Esophagus squamous epithelium (tissue), 5 donors: ENCODE measurements at places on chromosomes 4 and X. TPM values are rescaled to one million over a fixed set of nuclear protein-coding genes. Genes with fewer than 3 reads are reported as not detected.
A peak's percentile ranks its signal among the peaks of the same experiment; 100 is the strongest.

The HDX gene
- total RNA-seq: 0.34 TPM

GRCh38 chr4:138770818-138771217 is 244.8 kb upstream of the NOCT start:
- no peak overlapping the region for H3K27ac ChIP-seq
- no peak for DNase-seq
- no peaks in the 10 kb centered on the region for H3K27me3 ChIP-seq
- H3K4me3 ChIP-seq: no peak overlapping the region

DNA sequence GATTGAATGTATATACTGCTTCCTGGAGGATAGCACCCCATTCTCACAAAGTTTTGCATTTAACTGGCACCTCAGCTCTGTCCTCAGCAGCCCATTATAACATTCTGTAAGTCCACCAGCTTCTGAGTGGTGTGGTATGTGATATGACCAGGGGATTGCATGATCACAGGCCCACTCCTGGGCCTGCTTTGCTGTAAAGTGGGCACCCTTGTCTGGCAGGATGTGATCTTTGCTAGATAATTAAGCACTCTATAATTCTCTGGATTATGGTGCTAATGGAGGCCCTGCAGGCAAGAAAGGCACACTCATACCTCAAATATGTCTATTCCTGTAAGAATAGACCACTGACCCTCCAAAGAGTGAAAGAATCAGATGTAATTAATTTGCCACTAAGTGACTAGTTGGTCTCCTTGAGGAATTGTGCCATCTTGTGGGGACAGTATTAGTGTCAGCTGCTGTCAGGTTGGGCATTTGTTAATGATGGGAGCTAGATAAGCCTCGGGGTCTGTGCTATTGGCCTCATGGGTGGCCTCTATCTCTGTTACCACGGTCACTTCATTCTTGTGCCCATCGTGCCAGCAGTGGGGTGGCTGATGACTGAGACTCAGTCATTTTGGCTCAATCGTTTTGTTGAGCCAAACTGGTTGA is 2.2 kb upstream of the CFI start:
- H3K27ac ChIP-seq: no peak overlapping the region
- DNase-seq: no peak
- no peak overlapping the region for H3K4me3 ChIP-seq
- H3K36me3 ChIP-seq: no peaks in the 10 kb centered on the region
- H3K4me1 ChIP-seq: peaks cover 7% of the 10 kb centered on the region

- no peaks in the 10 kb centered on the region for H3K4me1 ChIP-seq
- no peaks in the 10 kb centered on the region for H3K36me3 ChIP-seq
- no peaks in the 10 kb centered on the region for H3K27me3 ChIP-seq
- H3K4me3 ChIP-seq: no peak overlapping the region
- no peak for DNase-seq
These were observed 1011.5 kb downstream of the PCDH19 start for GRCh38 chrX:99398545-99398944.

The BTK gene
- total RNA-seq: 0.15 TPM

- no peak for DNase-seq
- no peaks in the 10 kb centered on the region for H3K27me3 ChIP-seq
- no peak overlapping the region for H3K4me3 ChIP-seq
- no peaks in the 10 kb centered on the region for H3K36me3 ChIP-seq
These were observed 52.4 kb upstream of the GUCY1A1 start for GRCh38 chr4:155614111-155614762.

The TBX22 gene
- not detected for total RNA-seq

- no peak overlapping the region for H3K4me3 ChIP-seq
- no peaks in the 10 kb centered on the region for H3K4me1 ChIP-seq
- no peak overlapping the region for H3K27ac ChIP-seq
- no peaks in the 10 kb centered on the region for H3K36me3 ChIP-seq
- DNase-seq: no peak
These were observed 41.6 kb downstream of the LIMCH1 start for GRCh38 chr4:41579526-41579925.

GRCh38 chrX:10570601-10571000 is 49.8 kb downstream of the MID1 start:
- H3K36me3 ChIP-seq: no peaks in the 10 kb centered on the region
- no peaks in the 10 kb centered on the region for H3K4me1 ChIP-seq
- no peak overlapping the region for H3K4me3 ChIP-seq
- no peak overlapping the region for H3K27ac ChIP-seq
- H3K27me3 ChIP-seq: no peaks in the 10 kb centered on the region
- DNase-seq: no peak

- no peaks in the 10 kb centered on the region for H3K36me3 ChIP-seq
- no peak for DNase-seq
- H3K27me3 ChIP-seq: no peaks in the 10 kb centered on the region
- peaks cover 19% of the 10 kb centered on the region for H3K4me1 ChIP-seq
These were observed 53.7 kb upstream of the RBPJ start for GRCh38 chr4:26267087-26267486.

DNA sequence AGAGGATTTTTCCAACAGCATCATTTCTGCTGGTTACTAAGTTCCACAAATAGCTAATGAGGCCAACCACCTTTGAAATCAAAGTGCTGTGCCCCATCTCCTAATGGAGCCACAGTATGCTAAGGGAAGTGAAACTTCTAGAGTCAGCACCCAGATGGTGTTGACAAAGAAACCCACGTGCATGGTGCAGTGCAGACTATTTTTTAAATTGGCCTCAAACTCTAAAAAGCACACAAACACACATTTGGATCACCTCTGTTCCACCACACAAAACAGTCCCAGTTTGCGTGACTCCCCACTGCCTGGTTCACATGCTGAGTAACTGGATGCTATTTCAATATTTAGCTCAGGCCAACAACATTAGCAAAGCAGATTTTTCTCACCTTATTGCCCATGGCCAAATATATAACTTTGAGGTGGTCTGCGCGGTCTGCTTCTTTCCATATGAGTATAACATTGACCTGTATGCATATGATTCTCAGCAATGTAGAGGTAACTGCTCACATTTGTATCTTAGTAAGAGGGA is 69.9 kb downstream of the AMELX start:
- H3K27me3 ChIP-seq: no peaks in the 10 kb centered on the region
- H3K4me1 ChIP-seq: no peaks in the 10 kb centered on the region
- no peak overlapping the region for H3K27ac ChIP-seq

GRCh38 chr4:17165286-17165685 is 266.8 kb upstream of the LDB2 start:
- H3K4me1 ChIP-seq: peaks cover 5% of the 10 kb centered on the region
- no peak overlapping the region for H3K4me3 ChIP-seq
- no peaks in the 10 kb centered on the region for H3K36me3 ChIP-seq

The KDR gene
- total RNA-seq: 2.0 TPM

DNA sequence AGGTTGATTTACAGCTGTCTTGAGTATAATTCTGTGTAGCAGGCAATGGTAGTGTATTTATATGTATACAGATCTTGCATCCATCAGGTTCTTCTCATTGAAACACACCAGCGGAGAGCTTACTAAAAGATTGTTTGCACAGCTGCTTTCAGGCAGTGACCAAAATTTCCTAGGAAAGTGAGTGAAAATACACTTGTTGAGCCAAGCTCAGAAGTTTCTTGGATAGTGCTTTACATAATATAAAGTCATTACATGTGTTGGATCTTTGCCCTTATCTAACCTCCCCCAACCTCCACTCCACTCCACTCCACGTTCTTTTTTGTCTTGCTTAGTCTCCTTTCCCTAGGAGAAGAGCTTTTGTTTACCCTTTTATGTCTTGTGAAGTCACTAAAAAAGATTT is 34.1 kb downstream of the CNKSR2 start:
- DNase-seq: no peak
- no peaks in the 10 kb centered on the region for H3K36me3 ChIP-seq
- no peak overlapping the region for H3K27ac ChIP-seq
- H3K4me3 ChIP-seq: no peak overlapping the region

GRCh38 chr4:86977621-86978184 is 42.9 kb downstream of the AFF1 start:
- DNase-seq: no peak
- no peaks in the 10 kb centered on the region for H3K27me3 ChIP-seq
- peaks cover 79% of the 10 kb centered on the region for H3K4me1 ChIP-seq
- peak overlapping the region; percentile 63 for H3K27ac ChIP-seq

The TSPAN7 gene
- total RNA-seq: 39.1 TPM

DNA sequence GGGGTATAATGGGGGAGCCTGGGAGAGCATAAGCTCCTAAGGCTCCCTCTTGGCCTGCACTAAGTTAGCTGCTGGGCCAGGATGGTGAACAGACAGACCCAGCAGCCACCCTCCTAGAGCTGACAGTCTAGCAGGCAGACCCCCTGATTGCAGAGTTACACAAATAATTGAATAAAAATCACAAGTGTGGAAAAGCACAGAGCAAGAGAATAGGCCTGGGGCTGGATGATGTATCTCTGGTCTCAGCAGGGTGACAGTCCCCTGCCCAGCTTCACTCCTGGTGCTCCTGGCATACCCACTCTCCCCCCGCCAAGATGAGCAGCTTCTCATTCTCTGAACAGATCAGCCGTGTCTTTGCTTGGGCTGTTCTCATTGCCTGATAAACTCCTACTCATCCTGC is 86.1 kb upstream of the STX18 start:
- H3K4me1 ChIP-seq: no peaks in the 10 kb centered on the region
- H3K36me3 ChIP-seq: no peaks in the 10 kb centered on the region
- H3K4me3 ChIP-seq: no peak overlapping the region
- H3K27me3 ChIP-seq: no peaks in the 10 kb centered on the region
- H3K27ac ChIP-seq: no peak overlapping the region
- no peak for DNase-seq

- H3K4me1 ChIP-seq: peaks cover 71% of the 10 kb centered on the region
- DNase-seq: no peak
- H3K27ac ChIP-seq: peak overlapping the region; percentile 57
These were observed 53.5 kb downstream of the TSC22D3 start for GRCh38 chrX:107721966-107722707.

DNA sequence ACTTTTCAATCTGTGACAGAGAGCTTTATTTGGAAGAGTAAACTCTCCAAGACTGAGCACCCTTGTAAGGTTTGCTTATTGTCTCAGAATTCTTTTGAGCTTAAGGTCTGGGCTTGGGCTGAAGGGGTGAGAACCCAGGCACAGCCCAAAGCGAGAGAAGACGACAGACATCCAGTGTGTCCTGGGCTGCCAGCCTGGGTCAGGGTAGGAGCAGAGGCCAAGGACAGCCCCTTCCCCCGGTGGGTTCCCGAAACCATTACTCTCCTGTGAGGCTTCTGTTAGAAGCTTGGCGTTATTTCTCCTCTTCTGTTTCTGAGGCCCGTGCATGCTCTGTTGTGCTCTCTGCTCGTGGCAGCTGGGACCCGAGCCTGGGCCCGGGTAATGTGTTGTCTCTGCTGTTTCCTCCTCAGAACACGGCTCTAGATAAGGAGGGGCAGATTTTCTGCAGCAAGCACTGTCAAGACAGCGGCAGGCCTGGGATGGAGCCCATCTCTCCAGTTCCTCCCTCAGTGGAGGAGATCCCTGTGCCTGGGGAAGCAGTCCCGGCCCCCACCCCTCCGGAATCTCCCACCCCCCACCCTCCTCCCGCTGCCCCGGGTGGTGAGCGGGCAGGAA is 177.5 kb downstream of the DCLK2 start:
- peaks cover 24% of the 10 kb centered on the region for H3K4me1 ChIP-seq
- H3K36me3 ChIP-seq: no peaks in the 10 kb centered on the region
- no peak for DNase-seq
- H3K27me3 ChIP-seq: no peaks in the 10 kb centered on the region

The CFP gene
- total RNA-seq: 1.8 TPM

The CT83 gene
- not detected for total RNA-seq

The CXCL3 gene
- not detected for total RNA-seq

GRCh38 chr4:70062000-70062399 is 11.8 kb downstream of the HTN1 start:
- no peaks in the 10 kb centered on the region for H3K27me3 ChIP-seq
- H3K4me1 ChIP-seq: no peaks in the 10 kb centered on the region
- H3K27ac ChIP-seq: no peak overlapping the region
- H3K4me3 ChIP-seq: no peak overlapping the region

- H3K36me3 ChIP-seq: no peaks in the 10 kb centered on the region
- no peaks in the 10 kb centered on the region for H3K4me1 ChIP-seq
- no peaks in the 10 kb centered on the region for H3K27me3 ChIP-seq
- H3K27ac ChIP-seq: no peak overlapping the region
These were observed 112.7 kb upstream of the DUSP21 start for GRCh38 chrX:44731160-44731559.

The CXorf58 gene
- total RNA-seq: 0.95 TPM

The CTAG2 gene
- not detected for total RNA-seq

DNA sequence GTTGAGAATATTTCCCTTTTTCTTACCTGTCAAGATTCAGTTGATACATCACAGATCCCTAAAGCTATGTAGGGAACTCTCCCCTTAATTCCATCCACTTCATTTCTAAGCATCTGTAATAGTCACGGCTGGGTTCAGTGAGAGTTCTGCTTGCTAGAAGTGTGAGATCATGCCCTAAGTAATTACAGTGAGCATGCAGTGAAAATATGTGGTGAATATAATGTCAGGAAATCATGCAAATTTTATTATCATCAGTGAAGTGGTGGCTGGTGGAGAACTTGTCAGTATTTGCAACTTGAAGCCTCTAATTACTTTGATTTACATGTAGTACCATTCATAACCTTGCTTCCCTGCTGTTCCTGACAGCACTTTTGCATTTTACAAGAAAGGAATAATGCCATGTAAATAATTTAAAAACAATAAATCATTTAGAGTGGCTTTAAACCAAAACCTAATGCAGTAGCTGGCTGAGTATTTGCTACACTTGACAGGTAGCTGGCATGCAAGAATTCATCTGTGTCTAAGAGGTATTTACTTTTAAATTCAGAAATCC is 28.3 kb upstream of the CFAP299 start:
- H3K27ac ChIP-seq: no peak overlapping the region
- H3K4me1 ChIP-seq: no peaks in the 10 kb centered on the region
- no peak overlapping the region for H3K4me3 ChIP-seq
- no peak for DNase-seq
- H3K36me3 ChIP-seq: no peaks in the 10 kb centered on the region
- no peaks in the 10 kb centered on the region for H3K27me3 ChIP-seq

GRCh38 chrX:39519566-39520301 is 578.0 kb downstream of the BCOR start:
- H3K36me3 ChIP-seq: no peaks in the 10 kb centered on the region
- no peaks in the 10 kb centered on the region for H3K27me3 ChIP-seq
- H3K4me1 ChIP-seq: peaks cover 16% of the 10 kb centered on the region
- H3K4me3 ChIP-seq: no peak overlapping the region
- no peak for DNase-seq

DNA sequence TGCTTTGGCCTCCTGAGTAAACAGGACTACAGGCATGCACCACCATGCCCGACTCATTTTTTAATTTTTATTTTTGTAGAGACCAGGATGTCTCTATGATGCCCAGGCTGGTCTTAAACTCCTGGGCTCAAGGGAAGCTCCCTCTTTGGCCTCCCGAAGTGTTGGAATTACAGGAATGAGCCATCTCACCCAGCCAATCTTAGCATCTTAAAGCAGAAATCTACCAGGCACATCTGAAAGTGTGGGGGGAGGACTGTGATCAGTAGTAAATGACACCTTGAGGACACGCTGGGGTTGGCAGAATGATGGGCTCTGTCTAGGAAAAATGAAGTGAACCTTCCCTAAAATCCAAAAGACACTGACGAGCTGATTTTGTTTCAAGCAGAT is 149.2 kb downstream of the SPATA18 start:
- H3K27me3 ChIP-seq: no peaks in the 10 kb centered on the region
- no peaks in the 10 kb centered on the region for H3K36me3 ChIP-seq
- no peak overlapping the region for H3K4me3 ChIP-seq
